GDM1 (cell line): ENCODE measurements at places on chromosomes 4 and X.

- peak; percentile 24 for DNase-seq
Measured at GRCh38 chr4:99722006-99722405, 64.4 kb upstream of the C4orf54 start.

GRCh38 chr4:80486603-80487002, 151.1 kb downstream of the CFAP299 start:
- no peak for DNase-seq

DNA sequence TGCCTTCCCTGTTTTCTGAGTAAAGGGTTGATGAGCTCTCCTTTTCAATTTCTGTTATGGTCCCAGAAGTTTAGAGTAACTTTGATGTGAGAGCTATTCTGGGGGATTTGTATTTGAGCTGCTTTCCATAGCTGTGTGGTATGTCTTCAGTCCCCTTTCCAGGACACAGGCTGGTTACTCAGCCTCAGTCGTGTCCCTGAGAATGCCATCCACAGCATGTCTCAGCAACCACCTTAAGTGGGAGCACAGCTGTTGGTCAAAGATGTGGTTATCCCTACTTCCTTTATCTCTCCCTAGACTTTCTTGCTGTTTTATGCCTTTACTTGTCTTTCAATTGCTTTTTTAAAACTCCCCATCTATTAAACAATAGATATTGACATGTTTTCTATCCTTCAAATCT, 37.8 kb downstream of the RNF175 start:
- DNase-seq = no peak

- no peak for DNase-seq
Measured at GRCh38 chr4:67201334-67201733, 344.0 kb downstream of the CENPC start.

DNA sequence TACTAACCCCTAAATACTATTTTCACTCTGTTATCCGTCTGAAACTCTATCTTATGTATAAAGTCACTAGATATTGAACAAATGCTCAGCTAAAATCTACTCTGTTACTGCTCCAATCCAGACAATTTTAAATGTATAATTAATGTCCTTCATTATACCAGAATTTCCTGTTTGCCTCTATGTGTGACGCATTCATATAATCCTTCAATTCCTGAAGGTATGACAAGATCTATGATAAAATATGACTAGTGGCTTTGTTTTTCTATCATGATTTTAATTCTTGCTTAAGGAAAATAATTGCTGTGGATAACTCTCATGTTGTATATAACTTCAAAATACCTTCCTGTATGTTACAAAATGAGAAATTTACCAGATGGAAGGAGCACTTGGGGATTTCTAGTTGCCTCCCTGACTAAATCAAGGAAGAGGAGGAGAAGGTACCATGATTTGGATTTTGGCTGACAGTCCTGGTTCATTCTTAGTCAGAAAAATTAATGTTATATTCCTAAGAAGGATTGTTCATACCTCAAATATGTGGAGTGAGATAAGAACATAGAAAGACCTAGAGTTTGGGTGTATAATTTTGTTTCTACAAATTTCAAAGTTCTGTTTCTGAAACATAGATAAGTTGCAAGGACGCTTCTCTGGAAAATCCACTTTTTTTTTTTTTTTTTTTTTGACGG, 4.9 kb downstream of the CXCL6 start:
- no peak for DNase-seq

DNA sequence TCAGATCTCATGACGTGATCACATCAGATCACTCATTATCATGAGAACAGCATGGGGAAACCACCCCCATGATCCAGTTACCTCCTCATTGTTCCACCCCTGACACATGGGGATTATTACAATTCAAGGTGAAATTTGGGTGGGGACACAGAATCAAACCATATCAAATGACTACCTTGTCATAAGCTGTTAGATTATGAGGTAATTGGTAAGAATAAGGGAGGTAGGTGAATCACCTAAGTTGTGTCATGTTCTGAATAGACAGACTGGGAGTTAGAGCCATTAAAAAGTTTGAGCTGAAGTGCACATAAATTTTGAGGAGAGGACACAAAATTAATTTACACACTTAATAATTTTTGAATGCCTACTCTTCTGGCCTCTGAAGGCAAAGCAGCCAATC, 24.7 kb downstream of the SLC9B1 start:
- no peak for DNase-seq

GRCh38 chr4:171954650-171955049, 141.4 kb downstream of the GALNTL6 start:
- DNase-seq = peak; percentile 53

DNA sequence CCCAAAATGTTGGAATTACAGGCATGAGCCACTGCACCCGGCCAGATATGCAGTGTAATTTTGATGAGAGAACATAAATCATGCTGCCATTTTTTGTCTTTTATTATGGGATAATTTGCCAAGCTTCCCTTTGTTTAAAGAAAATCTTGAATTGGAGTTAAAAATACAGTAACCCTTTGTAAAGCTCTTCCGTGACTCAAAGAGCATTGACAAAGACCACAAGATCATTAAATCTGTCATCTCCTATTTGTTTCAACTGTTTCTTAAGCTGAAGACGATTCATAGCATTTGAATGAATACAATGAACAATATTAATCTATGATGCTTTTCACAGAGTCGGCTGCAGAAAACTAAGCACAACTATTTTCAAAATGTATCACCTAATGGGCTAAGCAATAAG, 132.6 kb downstream of the ANAPC4 start:
- no peak for DNase-seq

DNA sequence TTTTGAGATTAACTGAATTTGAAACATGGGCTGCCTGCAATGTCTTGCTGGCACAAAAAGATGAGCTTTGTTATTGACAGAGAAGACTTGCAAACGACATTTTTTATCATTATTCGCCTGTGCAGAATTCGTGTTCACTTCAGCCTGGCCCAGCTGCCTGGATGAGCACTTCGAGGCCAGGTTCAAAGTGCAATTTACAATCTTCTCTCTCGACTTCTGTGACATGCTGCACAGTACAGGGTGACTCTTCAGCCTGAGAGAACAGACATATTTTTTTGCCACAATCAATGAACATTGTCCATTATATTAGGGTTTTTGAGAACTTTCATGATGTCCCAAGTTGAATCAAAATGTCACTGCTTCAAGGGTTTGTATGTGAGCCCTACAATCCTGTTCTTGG, 616.5 kb downstream of the SMARCA1 start:
- DNase-seq = no peak

GRCh38 chr4:6031846-6032245, 13.6 kb upstream of the C4orf50 start:
- no peak for DNase-seq

DNA sequence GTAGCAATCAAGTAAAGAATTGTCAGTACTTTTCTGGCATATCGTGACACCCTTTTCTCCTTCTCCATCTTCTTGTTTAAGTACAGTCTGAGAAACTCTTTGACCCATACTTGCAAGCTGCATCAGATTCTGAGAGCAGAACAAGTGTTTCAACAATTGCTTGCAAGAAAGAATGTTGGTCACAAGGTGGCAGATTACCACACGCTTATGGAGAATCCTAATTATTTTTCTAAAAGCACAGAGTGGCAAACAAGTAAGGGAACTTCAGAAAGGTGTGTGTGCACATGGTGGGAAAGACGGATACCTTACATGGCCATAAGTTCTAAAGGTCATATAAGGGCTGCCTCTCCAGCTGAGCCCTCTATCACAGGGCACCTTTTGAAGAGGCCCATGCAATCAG, 136.4 kb upstream of the FGF13 start:
- DNase-seq = no peak

GRCh38 chr4:55781812-55782211, 37.8 kb upstream of the EXOC1L start:
- DNase-seq = no peak

DNA sequence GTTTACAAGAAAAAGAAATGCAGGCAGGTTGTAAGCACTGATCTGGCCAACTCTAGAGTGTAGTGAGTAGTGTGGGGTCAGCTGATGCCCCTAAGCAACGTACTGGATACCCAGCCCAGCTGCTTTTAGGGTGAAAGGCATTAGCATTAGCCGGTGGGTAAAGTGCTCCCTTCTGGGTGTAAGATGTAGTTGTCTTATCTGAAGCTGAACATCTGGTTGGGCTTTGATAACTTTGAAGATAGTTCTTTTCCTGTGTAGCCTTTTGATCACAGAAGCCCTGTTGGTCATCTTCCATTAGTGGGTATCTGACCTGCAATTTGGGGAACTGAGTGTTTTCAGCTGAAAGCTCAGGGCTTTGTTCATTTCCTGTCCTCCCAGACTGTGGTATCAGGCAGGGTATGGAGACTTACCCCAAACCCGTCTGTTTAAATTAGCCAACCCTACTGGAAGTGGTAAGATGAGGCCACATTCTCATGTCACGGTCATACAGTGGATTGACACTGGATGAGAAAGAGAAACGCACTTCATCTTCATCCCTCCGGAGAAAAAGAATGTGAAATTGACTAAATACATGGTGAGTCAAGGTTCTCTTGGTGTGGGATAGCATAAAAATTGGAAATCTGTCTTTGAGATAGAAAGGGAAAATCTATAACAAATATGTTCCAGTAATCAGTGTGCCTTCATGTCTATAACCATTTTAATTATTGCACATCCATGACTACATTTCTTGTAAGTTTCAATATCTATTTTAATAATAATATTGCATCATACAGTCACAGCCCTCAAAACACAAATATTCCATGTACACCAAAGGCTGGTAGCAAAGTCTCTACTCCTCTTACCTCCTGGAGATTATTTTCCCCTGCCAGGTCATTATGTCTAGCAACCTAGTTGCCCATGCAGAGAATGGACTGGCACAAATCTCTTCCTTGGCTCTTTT, 8.7 kb downstream of the RHOH start:
- DNase-seq = peak; percentile 46

DNA sequence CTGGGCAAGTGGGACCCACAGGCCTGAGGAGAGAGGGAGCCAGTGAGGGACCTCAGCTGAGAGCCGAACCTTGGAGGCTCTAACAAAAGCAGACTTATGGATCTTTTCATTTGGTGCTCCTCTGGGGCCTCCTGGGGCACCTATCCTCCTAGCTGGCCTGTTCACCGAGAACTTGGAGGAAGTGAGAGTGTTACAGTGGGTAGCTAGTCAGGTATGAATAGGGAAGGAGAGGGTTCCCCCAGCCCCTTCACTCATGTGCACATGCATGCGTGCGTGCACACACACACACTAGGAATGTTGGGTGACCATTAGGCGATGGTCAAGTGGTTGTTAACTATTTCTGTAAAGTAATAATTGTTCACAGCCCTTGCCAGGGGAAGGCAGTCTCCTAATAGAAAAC, 18.6 kb upstream of the TMEM185A start:
- DNase-seq = no peak

GRCh38 chr4:142168181-142168580, 531.8 kb downstream of the IL15 start:
- no peak for DNase-seq

GRCh38 chr4:155762334-155762733, 3.5 kb downstream of the GUCY1B1 start:
- no peak for DNase-seq

GRCh38 chr4:6591781-6592180, 16.8 kb downstream of the MAN2B2 start:
- no peak for DNase-seq
